ENCODE measurements at places on chromosomes 6 and 20.

DNA sequence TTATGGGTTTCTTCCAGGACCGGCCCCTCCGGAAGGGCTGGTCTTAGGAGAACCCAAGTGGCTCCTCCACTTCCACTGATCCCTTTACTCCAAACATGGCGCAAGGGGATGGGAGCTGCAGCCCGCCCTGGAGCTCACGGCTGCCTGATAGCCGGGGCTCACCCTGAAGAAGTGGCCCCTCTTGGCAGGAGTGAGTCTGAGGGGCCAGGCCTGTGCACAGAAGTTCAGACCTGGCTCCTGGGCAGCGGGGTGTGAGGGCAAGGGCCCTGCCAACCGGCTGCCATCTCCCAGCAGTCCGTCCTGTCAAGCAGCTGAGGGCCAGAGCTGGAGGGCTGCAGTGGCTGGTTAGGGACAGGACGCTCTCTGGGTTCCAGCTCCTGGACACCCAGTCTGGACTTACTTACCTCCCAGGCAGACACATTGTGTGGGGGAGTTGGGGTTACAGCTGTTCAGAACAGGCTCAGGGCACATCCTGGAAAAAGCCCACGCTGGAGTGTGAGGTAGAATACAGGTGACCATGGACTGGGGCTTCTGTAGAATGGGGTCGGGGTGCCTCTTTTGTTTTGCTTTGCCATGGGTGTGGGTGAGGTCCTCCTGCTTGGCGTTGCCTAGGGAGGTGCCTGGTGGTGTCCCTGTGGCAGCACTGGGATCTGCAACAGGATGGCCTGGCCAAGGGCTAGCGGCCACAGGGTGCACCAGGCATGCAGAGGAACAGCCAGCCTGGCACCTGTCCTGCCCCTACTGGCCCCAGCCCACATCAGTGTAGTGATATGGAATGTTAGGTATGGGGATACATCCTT lies 88.4 kb downstream of the ASXL1 start:
- DNase-seq: no peak

DNA sequence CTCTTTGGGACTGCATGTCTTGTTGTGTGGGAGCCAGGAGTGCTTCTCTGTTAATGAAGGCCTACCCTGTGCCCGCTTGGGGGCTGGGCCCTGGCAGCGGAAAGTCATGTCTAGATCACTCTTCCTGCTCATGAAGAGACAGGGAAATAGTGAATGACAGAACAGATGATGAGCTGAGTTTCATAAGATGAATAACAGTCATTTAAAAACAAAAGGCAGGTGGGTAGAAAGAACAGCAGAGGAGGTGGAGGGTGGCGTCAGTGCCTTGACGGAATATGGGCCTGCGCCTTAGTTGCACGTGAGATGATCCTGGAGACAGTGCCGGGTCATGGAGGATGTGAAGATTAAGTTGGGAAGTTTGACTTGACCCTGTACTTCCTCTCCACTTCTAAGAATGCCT lies 85.5 kb downstream of the ARID1B start:
- DNase-seq: no peak

GRCh38 chr20:35796571-35796970 lies 24.8 kb downstream of the PHF20 start:
- DNase-seq: no peak

DNA sequence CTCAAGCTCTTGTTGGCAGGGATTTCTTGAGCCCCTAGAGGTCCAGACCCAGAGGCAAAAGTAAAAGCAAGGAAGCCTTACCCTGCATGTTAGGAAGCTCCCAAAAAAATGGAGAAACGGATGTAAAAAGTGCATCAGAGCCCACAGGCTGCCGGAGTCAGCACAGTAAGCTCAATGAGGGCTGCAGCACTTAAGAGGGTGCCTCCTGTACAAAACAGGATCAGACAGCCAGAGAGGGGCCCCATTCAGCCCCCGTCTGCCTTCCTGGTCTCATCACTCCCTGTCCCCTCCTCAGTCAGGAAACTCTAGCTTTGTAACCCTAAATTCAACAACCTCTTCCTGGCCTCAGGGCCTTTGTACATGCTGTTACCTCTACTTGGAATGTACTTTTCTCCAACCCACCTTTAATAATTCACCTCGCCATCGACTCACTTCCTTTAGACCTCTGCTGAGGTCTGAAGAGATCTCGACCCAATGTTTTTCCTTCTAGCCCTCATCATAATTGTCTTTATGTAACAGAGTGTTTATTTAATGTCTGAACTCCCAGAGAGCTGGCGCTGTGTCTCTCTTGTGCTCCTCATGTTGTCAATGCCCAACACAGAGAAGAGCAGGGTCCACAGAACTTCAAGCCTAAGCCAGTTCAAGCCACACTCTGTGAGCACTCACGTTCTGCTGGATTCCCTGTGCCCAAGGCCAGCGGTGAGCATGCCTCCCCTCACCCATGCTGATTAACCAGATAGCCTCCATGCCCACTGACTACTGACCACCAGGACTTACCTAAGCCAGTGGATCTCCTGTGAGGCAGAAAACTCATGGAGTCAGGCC lies 2.8 kb upstream of the PLCG1 start:
- DNase-seq: no peak

DNA sequence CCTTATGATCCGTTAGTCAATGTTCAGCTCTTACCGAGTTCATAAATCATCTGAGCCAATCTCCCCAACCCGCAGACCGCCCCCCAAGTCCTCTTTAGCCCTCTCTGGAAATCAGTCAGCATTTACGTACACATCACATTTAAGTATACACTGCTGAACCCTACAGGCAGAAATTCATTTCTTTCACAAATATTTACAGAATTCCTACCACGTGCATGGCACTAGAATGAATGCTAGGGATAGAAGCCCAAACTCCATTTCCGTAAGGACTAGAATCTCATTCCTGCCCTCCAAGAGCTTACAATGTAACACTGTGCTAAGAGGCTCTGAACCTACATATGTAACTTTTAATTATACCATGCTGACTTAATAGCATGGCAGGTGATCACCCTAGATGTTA lies 1.8 kb downstream of the OSER1 start:
- DNase-seq: no peak

DNA sequence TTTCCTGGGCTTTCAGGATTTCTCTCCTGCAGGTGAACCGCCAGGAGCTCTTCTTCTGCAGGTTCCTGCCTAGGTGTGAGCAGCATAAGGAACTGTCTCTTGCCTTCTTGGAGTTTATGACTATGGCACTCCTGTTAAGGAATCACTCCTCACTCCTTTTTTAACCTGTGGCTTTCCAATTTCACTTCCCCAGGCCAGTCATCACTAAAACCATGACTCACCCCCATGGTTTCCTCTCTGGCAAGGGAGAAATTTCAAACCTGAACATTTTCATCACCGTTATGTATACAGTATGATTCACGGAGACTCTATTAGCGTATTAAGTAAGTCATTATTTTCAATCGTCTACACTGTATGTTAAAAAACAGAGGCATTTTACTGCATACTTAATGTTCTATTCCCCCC lies 78.2 kb upstream of the ARID1B start:
- DNase-seq: no peak

DNA sequence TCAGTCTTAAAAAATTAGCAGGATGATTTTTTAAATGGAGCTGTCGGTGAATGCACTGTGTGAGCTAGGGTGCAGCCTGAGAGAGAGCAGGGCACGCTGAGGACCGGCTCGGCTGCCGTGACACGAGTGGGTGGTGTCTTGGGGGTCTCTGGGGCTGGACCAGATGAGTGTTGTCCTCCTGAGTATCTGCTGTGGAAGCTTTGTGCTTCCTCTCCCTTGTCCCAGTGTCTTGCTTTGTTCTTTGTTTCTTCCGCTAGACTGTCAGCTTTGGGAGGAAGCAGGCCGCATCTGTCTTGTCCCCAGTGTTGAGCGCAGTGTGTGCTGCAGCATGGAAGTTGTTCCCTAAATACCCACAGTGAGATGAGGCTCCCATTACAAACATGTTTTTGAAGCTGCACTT lies 89.4 kb downstream of the RTN4IP1 start:
- DNase-seq: no peak

GRCh38 chr6:106051226-106051625 lies 34.9 kb upstream of the PRDM1 start:
- DNase-seq: no peak

GRCh38 chr20:20404633-20405032 lies 36.7 kb downstream of the INSM1 start:
- DNase-seq: no peak

DNA sequence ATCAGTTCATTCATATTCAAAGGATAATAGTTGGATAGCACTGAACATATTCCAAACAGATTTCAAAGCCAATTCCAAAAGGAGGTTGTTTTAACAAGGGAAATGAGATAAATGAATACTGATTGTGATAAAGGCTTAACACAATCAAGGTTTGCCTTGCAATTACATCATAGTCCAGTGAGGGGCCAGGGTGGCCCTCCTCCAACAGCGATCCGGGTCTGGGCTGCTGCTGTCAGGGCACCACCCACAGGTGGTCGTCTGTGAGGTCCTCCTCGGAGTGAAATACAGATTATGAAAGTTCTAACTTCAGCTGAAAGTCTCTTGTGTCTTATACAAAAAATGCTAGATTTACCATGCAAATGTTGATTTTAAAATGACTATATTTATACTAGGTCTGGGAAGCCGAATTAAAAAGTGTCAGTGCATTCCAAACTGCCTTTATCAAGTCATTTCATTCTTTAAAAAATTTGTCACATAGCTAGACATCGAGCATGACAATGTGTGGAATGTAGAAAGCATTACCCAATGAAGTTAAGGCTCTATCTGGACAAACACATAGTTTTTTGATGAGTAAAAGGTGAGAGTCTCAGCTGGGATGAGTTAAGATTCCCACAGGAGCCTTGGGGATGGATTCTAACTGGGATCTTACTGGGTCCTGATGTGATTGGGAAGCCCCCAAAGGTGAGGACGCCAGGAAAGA lies 65.9 kb upstream of the SLC22A23 start:
- DNase-seq: no peak

DNA sequence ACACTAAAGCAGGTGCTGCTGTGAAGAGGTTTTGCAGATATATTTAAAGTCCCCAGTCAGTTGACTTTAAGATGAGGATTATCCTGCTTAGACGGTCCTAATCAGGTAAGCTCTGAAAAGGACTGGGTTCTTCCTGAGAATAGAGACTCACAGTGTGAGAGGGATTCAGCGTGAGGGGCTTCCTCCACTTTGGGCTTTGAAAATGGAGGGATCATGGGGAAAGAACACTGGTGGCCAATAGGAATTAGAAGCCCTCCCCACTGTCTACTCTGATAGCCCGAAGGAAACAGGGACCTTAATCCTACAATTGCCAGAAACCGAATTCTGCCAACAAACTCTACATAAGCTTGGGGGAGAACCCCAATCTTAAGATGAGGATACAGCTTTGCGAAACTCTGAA lies 29.7 kb upstream of the HLA-G start:
- no peak for DNase-seq

DNA sequence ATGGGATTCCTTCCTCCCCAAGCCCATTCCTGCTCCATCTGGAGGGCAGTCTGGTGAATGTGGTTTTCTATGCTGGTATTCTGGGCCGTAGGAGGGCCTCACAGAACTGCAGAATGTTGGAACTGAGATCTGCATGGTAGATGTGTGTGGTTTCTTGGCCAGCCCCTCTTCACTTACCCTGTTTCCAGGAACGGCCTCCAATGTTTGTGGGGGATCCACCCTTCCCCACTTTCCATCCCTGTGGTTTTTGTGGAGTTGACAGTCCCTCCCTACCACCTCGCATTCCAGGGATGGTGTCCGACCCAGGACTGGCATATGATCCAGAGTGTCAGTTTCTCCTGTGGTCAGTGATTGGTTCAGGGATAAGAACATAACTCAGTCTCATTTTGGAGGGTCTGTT lies 26.7 kb upstream of the TMEM14A start:
- DNase-seq: no peak

DNA sequence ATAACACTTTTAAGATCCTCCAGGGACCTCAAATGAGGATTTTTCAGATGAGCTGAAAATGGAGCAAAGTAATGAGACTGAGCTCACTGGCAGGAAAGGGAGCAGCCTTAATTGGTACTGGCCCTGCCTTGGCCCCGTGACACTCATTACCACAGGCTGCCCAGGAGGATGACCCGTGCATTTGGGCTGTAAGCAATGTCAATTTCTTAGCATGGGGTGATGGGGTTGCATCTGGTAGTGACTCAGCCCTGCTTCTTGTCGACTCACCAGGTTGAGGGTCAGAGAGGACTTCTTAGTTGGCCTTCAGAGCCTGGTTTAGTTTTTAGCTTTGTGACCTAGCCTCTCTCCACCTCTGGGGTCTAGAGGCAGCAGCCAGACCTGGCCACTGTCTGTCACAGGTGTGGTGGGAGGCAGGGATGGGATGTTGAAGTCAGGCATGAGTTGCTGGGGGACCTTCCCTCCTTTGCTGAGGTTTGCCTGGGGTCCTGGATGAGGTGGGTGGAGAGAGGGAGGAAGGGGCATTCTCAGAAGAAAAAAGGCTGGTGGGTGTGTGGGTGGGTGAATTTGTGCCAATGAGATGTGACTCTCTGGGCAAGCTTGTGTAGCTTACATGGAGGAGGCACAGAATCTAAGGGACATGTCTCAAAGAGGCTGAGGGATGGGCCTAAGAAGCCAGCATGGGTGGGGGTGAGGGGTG lies 25.9 kb upstream of the EPB41L1 start:
- no peak for DNase-seq

GRCh38 chr6:114892211-114892610 lies 549.4 kb upstream of the HS3ST5 start:
- no peak for DNase-seq

- no peak for DNase-seq
These were observed 21.9 kb downstream of the SAMD5 start for GRCh38 chr6:147530132-147531060.

DNA sequence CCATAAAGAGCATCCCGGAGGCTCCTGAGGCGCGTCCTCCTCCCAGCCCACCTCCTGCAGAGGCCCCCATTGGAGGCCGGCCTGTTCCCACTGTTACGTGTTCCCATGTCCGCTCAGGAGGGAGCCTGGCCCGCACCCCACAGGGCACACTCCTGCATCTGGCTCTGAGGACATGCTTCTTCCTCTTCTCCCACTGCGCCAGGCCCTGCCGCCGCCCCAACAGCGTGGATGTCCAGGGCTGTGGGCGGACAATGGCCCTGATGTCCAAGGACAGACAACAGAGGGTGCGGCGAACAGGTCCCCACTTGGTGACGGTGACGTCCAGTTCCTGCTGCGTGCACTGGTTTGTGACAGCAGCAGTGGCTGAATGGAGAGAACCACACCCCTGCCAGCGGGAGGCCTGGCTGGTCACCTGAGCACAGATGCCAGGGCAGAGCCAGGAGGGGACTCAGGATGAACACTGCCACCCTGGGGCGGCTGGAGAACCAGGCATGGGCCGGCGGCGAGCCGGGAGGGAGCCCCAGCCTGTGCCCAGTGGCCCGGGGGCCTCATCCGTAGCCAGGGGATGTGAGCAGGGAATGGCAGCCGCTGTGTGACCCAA lies 26.6 kb downstream of the FRMD1 start:
- no peak for DNase-seq

GRCh38 chr6:161011492-161012480 lies 20.2 kb downstream of the MAP3K4 start:
- no peak for DNase-seq

Data from stimulated activated CD8-positive, alpha-beta memory T cell treated with anti-CD3 and anti-CD28 coated beads, Interleukin-2, amount 100 ng/mL, for 1 hour (primary cell).